NCI-H1694 treated with DMSO at 0.1 percent for 48 hours (cell line): ENCODE measurements at places on chromosomes 12 and 14.

DNA sequence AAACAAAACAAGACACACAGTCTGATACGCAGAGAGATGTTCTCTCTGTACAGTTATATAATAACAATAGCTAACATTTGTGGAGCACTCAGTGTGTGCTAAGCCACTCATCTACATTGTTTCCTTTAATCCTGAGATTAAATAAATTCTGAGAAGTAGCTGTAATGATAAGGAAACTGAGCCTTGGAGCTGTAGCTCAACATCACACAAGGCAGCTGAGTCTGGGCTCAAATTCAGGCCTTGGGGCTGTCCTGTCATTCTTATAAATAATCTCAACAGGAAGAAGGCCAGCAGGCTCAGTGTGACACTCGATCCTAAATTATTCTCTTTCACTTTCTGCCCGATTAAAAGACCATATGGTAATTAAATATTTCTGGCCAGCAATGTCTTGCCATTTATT, 24.5 kb downstream of the CDKN1B start:
- peak; percentile 65 for DNase-seq

GRCh38 chr14:103905842-103906456, 22.3 kb upstream of the TDRD9 start:
- DNase-seq = no peak

DNA sequence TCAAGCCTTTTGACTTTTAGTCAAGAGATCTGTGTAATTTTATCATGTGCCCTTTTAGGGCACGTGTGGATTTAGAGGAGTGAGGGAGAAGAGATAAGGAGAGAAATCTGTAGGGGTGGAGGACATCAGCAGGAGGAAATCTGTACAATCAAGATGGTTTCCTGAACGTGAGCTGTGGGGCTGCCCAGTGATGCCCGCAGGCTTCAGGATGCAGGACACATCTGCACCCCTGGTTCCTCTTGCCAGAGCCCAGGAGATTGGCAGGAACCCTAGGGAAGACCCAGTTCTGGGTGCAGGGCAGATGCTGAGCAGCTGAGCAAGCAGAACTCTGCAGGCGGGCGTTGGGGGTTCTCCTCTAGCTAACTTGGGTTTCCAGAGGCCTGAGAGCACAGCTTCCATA, 11.6 kb upstream of the TESPA1 start:
- no peak for DNase-seq

DNA sequence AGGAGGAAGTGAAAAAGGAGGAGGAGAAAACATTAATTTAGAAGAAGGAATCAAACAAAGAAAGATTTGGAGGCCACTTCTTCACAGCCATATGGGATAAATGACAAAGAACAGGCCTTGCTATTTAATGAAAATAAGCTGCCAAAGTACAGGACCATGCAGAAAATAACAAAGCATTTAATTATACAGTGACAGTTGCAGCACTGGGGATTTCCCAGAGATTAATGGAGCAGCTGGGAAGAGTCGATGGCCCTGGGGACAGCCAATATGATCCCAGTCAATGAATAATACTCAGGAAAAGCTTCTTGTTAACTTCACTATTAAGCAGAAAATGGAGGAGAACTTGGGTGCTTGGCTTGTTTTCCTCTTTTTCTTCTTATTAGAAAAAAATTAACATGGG, 34.6 kb downstream of the RERG start:
- DNase-seq = no peak

GRCh38 chr14:75460394-75460793, 32.6 kb downstream of the JDP2 start:
- no peak for DNase-seq

DNA sequence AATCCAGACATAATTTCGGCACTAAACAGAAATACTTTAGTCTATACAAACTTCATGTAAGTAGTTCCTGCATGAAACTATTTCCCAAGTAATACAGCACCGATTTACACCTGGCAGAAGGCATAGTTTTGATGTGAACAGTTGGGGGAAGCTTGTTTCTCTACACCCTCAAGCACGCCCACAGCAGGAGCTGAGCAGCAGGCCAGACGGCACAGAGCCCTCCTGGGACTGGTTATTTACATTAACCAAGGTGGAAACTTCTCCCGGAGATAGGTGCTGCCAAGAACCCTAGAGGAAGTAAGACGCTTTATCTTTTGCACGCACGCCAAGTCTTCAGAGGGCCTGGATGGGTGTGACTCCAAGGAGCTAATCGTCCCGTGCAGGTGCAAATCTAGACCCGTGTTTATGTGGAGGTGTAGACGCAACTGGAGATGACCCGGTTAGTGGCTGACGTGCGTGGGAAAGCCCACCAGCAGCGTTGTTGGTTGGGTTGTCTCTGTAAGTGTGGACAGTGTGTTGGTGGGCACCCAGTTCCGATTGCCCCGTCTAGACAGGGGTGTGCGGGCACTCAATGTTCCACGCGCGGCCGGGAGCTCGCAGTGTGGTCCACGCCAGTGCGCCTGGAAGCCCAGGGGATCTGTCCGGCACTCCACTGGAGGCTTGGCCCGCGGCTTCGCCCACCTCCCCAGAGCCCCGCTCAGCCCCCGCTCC, 767 bp upstream of the TCP11L2 start:
- peak; percentile 43 for DNase-seq

DNA sequence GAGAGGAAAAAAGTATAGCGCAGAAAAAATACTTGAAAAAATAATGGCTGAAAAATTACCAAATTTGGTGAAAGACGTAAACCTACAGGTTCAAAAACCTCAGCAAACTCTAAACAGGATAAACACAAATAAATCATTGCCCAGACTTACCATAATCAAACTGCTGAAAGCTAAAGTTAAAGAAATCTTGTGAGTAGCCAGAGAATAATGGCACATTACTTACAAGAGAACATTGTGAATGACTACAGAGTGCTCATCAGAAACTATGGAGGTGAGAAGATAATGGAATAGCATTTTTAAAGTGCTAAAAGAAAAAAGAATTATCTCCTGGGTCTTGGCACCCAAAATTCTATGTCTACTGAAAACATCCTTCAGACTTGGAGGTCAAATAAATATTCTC, 36.0 kb downstream of the ATF1 start:
- DNase-seq = peak; percentile 0

DNA sequence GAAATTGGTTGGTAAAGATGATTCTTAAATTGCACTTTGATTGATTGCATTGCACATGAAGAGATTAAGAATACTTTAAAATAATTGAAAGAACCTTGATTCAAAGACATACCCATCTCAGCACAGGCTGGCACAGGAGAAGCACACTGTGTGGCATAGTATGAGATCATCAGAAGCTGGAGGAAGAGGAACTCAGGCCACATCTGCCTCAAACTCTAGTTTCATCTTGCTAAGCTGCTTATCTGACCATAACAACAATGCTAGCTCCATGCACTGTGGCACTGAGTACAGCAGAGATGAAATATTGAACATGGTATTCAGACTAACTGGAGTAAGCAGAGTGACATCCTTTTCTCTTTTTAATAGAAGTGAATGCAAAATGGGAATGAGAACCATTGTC, 99.1 kb downstream of the TBC1D30 start:
- no peak for DNase-seq

GRCh38 chr12:57296291-57296690, 45.3 kb upstream of the STAC3 start:
- no peak for DNase-seq

DNA sequence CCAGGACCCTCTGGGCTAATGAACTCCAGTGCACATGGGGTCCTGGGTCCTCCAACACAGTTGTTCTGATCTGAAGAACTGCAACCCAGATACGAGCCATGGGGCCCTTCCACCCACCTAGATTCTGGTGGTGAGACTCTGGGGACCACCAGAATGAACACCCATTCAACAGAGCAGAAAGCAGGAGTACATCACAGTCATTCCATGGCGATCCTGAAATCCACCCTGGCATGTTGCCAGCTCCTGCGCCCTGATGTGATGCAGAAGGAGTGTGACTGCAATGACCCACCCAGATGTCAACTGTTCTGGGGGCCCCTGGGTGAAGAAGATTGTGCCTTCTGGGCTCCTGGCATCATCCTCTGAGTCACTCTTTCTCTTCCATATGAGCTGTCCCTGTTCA, 211.6 kb downstream of the KIF26A start:
- no peak for DNase-seq

GRCh38 chr14:101564819-101565698, 3.8 kb downstream of the DIO3 start:
- no peak for DNase-seq

DNA sequence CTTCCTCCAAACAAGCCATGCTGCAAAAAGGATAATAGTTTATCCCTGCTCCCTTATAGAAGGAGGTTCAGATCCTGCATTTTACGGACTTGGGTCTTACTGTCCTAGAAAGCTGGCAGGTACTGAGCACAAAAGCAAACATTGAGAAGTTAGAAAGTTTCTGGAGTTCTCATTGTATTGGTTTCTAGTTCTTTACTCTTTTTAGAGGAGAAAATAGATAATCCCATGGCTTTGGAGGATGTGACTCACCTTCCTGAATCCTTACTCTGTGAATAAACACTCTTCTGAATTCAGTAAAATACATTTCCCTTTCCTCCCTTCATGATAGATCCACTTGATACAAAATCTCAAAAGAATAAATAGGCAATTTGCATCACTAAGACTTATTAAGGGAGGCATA, 188.9 kb downstream of the NPAS3 start:
- no peak for DNase-seq

- peak; percentile 22 for DNase-seq
Measured at GRCh38 chr12:109592905-109593272, 19.3 kb downstream of the MVK start.

DNA sequence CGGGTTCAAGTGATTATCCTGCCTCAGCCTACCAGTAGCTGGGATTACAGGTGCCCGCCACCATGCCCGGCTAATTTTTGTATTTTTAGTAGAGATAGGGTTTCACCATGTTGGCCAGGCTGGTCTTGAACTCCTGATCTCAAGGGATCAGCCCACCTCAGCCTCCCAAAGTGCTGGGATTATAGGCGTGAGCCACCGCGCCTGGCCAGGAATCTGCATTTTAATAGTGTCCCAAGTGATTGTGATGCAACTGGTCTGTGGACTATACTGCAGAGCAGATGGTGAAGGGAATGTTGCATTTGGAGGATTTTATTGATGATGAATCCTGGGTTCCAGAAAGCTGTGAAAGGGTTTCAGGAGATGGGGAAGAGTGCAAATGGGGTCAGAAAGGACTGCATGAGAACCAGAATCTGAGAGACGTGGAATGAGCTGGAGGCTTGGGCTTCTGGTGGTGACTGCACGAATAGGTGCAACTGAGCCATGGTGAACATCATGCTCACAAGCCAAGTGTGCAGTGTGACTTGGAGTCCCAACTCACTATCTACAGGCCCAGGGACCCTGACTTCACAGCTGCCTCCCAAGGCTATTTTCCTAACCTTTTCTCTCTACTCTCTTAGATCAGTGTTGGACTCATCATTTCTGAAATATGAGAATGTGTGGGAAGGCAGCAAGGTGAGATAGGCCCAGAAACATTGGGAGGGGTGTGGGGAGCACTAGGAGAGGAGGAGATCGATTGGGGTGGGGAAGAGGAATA, 4.5 kb downstream of the RPS26 start:
- no peak for DNase-seq

DNA sequence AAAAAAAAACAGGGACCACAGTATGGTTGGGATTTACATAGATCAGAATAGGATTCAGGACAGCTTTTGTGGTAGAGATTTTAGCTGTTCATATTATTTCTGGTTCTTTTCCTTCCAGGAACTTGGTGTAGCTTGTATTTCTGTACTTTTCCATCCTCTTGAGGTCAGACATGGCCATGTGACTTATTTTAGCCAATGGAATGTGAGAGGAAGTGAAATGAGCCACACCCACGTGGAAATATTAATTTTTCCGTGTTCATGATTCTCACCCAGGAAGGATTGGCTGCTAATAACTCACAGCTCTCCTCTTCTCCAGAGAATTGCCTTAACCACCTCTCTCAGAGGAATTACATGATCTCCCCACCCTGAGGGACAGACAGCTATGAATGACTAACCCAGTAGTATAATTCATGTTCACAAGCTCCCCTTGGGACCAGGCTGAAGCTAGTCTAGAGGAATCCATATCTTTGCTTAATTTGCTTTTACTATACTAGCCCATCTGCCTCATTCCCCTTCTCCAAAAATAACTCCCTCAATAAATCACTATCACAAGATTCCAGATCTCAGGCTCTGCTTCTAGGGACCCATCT, 340.4 kb downstream of the NUAK1 start:
- DNase-seq = no peak

DNA sequence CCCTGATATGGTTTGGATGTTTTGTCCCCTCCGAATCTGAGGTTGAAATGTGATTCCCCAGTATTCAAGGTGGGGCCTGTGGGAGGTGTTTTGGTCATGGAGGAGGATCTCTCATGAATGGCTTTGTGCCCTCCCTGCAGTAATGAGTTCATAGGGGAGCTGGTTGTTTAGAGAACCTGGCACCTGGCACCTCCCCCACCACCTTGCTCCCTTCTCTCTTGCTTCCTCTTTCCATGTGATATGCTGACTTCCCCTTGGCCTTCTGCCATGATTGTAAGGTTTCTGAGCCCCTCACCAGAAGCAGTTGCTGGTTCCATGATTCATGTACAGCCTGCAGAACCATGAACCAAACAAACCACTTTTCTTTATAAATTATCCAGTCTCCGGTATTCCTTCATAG, 32.6 kb downstream of the CD163L1 start:
- no peak for DNase-seq

- DNase-seq = no peak
Measured at GRCh38 chr14:91365552-91365951, 52.1 kb downstream of the CCDC88C start.

- DNase-seq = no peak
Measured at GRCh38 chr12:76830436-76830835, 48.4 kb downstream of the CSRP2 start.
